ENCODE measurements at places on chromosomes 16 and 17.

DNA sequence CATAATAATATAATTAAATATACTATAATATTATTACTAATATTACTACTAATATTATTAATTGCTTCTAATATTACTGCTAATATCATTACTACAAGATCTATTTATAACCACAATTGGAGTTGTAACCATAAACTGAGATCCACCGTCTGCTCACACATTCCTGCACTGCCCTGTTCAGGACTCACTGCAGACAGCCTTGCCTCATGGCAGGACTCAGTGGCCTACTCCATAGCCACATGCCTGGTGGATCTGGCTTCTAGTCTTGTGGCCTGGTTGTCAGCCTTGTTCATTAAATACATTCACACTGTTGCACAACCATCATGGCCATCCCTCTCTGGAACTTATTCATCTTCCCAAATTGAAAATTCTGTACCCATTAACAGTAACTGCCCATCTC, 48.0 kb downstream of the SRL start:
- H3K36me3 ChIP-seq = no peaks in the 10 kb centered on the region
- no peaks in the 10 kb centered on the region for H3K27me3 ChIP-seq
- H3K4me3 ChIP-seq = no peak overlapping the region
- no peak overlapping the region for H3K27ac ChIP-seq
- ATAC-seq = no peak

GRCh38 chr16:29710227-29711219, 31.5 kb downstream of the QPRT start:
- peak overlapping the region; percentile 15 for H3K27ac ChIP-seq
- H3K4me3 ChIP-seq = no peak overlapping the region
- ATAC-seq = peak; percentile 87
- H3K27me3 ChIP-seq = no peaks in the 10 kb centered on the region

DNA sequence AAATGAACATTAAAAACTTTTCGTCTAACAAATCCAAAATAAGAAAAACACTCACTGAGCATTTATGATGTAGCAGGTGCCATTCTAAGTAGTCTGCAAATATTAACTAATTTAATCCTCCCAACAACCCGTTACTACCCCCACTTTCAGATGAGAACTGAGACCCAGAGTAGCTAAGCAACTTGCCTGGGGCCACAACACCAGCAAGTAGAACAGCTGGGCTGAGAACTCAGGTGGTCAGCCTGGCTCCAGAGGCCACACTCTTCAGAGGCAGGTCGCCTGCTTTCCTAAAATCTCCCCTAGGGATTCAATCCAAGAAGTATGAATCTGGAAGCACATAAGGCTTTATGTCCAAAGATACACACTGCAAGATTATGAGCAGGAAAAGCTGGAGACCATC, 6.2 kb downstream of the MBTPS1 start:
- no peak overlapping the region for H3K4me3 ChIP-seq
- no peak overlapping the region for H3K27ac ChIP-seq
- H3K4me1 ChIP-seq = peaks cover 51% of the 10 kb centered on the region
- no peaks in the 10 kb centered on the region for H3K27me3 ChIP-seq
- peaks cover 23% of the 10 kb centered on the region for H3K36me3 ChIP-seq
- no peak for ATAC-seq

GRCh38 chr17:34840750-34841149, 120.5 kb downstream of the CCT6B start:
- H3K36me3 ChIP-seq = no peaks in the 10 kb centered on the region
- ATAC-seq = no peak
- H3K4me3 ChIP-seq = no peak overlapping the region

DNA sequence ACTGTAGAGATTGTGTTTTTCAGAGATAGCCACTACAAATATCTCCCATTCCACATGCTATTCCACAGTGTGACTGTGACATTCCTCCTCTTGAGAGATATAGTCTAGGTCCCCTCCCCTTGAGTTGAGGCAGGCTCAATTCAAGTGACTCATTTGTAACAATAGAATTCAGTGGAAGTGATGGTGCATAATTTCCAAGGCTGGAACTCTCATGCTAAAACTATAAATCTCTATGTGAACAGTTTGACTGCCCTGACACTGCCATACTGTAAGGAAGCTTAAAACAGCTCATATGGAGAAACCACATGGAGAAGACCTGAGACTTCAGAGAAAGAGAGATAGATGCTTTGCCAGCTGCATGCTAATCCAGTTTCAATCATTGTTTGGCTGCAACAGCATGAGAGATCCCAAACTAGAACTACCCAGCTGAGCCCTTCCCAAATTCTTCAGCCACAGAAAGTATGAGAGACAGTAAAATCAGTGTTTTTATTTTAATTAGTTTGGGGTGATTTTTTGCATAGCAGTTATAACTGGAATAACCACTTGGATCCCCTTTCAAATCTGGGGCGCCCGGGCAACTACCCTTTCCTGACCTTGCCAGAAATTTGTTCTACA, 19.5 kb upstream of the CSNK2A2 start:
- peaks cover 16% of the 10 kb centered on the region for H3K27me3 ChIP-seq
- H3K4me1 ChIP-seq = peaks cover 32% of the 10 kb centered on the region
- H3K4me3 ChIP-seq = no peak overlapping the region

DNA sequence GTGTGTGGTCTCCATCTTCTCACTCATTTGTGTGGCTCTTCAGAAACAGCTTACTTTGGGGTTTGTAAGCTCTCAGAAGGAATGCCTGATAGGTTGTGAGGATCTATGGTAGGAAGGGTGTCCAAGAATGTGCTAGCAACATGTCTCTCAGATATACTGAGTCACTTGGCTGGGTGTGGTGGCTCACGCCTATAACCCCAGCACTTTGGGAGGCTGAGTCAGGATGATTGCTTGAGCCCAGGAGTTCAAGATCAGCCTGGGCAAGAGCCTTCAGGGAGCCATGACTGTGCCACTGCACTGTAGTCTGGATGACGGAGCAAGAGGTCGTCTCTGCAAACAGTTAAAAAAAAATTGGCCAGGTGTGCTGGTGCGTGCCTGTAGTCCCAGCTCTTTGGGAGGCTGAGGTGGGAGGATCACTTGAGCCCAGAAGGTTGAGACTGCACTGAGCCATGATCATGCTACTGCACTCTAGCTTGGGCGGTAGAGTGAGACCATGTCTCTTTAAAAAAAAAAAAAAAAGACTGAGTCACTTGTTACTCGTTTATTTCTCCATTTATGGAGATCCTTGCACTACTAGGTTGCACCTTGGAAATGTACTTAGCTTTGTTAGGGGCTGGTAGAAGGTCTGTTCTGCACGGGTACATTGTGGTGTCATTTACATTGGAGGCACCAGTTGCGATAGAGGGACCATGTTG, 232.0 kb downstream of the SNX29 start:
- H3K4me1 ChIP-seq = peaks cover 12% of the 10 kb centered on the region
- peaks cover 83% of the 10 kb centered on the region for H3K36me3 ChIP-seq
- ATAC-seq = no peak
- no peaks in the 10 kb centered on the region for H3K27me3 ChIP-seq

DNA sequence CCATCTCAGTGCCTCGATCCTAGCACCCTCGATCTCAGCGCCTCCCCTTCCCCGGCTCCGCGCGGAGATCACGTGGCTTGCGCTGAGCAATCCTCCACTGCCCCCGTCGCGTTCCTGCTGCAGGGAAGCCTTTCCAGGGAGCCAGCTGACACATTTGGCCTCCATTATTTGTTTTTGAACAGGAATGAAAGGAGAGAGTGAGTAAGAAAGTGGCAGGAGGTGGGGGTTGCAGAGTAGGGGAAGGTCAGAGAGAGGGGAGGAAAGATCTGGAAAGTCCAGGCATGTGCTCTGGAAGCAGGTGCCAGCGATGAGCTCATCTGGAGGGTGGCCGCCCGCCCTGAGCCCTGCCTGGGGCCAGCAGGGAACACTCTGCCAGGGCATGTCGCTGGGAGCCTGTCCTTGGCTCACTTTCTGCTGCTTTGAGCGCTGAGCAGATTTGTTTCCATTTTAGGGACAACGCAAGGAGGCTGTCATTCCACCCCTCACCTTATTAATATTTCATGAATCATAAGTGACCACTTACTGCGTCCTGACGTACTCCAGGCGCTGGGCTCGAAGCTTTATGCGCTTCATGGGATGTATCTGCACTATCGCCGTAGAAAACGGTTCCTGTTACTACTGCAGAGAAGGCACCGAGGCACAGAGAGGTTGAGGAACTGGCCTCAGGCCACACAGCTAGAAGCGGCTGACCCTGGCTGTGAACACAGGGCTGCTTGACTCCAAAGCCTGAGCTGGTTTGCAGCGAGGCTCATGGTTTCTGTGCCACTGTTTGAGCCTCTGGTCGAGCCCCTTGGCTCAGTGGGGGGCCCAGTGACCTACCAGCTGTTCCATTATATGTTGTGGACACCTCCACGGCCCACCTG, 283.1 kb downstream of the SEC14L1 start:
- H3K27me3 ChIP-seq = no peaks in the 10 kb centered on the region
- H3K36me3 ChIP-seq = no peaks in the 10 kb centered on the region
- no peak for ATAC-seq
- H3K4me3 ChIP-seq = no peak overlapping the region
- peaks cover 51% of the 10 kb centered on the region for H3K4me1 ChIP-seq

DNA sequence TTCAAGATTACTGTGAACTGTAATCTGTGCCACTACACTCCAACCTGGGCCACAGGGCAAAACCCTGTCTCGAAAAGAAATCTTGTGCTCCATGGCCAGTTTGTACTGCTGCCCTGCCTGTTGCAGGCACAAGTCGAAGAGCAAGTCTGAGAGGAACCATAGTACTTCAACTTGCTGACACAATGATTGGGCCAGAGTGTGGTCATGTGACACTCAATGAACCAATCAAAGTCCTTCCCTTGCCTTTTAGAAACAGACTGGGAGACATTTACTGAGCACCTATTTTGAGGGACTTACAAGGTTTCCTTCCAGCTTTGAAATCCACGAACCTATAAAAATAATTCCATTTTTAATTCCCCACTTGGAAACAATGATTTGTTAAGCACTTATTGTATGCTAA, 39.8 kb upstream of the TMC5 start:
- no peaks in the 10 kb centered on the region for H3K36me3 ChIP-seq
- no peak overlapping the region for H3K27ac ChIP-seq
- H3K27me3 ChIP-seq = peaks cover 25% of the 10 kb centered on the region
- ATAC-seq = no peak
- no peak overlapping the region for H3K4me3 ChIP-seq
- H3K4me1 ChIP-seq = peaks cover 6% of the 10 kb centered on the region

DNA sequence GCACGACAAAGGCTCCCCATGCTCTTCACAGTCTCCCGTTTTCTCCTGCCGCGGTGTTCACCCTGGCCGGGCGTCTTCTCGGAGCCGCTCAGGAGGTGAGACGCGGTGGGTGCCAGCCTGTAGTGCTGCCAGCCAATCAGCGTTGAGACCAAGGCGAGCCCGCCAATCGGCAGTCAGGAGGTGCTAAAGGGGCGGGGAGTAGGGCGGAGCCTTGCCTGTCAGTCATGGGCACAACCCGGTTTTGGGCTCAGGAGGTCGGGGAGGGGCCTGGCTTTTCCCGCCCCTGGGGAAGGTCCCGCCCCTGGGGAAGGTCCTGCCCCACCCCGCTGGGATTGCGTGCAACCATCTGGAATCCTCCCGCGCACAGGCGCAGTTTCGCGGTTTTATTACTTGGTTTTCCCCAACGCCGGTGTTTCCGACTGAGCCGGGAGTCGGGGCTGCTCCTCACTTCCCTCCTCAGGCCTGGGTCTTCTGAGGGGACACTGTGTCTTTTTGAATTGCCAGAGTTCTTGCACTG, at the start of gene PRDM7:
PRDM7 (minus strand) TSS at position 92 of the 517 bp plus-strand sequence. CDS start 1,421 bp downstream, outside the sequence.
- no peaks in the 10 kb centered on the region for H3K36me3 ChIP-seq
- peaks cover 32% of the 10 kb centered on the region for H3K4me1 ChIP-seq
- ATAC-seq = peak; percentile 98
- H3K27me3 ChIP-seq = peaks cover 41% of the 10 kb centered on the region
- H3K27ac ChIP-seq = peak within 1 kb of the TSS; percentile 75

DNA sequence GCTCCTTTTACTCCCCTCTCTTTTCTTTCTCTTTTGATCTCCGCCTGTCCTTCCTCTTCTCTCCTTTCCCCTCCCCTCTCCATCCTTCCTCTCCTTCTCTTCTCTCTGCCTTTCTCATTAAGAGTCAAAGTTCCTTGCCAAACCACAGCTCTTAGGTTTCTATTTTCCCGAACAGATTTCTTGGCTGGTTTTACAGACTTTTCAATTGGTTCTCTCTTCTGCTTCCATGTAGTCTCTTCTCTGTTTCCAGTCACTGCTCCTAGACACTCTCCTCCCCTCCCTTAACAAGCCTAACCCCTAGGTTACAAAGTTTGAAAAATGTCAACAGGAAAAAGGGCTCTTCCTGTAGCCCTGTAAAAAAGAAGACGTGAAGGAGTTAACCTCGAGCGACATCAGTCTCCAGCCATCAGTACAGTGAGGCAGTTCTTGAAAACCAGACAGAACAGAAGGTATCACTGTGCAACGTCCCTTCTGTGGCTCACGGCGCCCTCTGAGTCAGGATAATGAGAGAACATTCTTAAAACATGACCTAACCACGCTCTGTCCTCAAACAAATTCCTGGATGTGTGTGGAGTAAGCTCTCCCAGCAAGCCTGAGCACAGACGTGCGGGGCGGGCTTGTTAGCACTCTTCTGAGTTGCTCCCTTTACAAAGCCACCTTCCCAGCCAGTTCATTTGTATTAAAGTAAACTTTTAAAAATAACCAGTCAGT, 11.6 kb upstream of the MARCHF10 start:
- H3K27ac ChIP-seq = no peak overlapping the region
- no peak overlapping the region for H3K4me3 ChIP-seq
- H3K36me3 ChIP-seq = no peaks in the 10 kb centered on the region
- no peak for ATAC-seq
- H3K27me3 ChIP-seq = peaks cover 33% of the 10 kb centered on the region

DNA sequence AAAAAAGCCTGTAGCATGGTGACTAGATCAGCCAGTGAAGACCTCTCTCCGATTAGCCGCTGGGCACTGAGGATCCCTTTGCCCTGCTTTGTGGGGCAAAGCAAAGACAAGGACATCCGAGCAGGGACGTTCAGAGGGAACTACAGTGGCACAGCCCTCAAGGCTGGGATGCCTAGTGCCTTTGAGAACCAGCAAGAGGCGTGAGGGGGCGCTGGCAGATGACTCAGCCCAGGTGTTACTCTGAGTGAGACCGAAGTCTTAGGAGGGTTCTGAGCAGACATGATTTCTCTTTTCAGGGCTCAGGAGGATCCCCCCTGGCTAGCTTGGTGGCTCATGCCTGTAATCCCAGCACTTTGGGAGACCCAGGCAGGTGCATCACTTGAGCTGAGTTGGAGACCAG, 178.6 kb downstream of the CPPED1 start:
- no peak for ATAC-seq
- no peaks in the 10 kb centered on the region for H3K4me1 ChIP-seq
- H3K36me3 ChIP-seq = no peaks in the 10 kb centered on the region
- no peak overlapping the region for H3K27ac ChIP-seq

GRCh38 chr17:74842146-74842598, 17.5 kb downstream of the GRIN2C start:
- H3K27me3 ChIP-seq = peaks cover 29% of the 10 kb centered on the region
- peaks cover 12% of the 10 kb centered on the region for H3K36me3 ChIP-seq
- no peak overlapping the region for H3K27ac ChIP-seq
- H3K4me3 ChIP-seq = no peak overlapping the region
- peaks cover 27% of the 10 kb centered on the region for H3K4me1 ChIP-seq
- no peak for ATAC-seq

- peaks cover 8% of the 10 kb centered on the region for H3K4me1 ChIP-seq
- peaks cover 25% of the 10 kb centered on the region for H3K27me3 ChIP-seq
- H3K27ac ChIP-seq = no peak overlapping the region
- ATAC-seq = no peak
- H3K4me3 ChIP-seq = no peak overlapping the region
These were observed 89.5 kb downstream of the TNFRSF13B start for GRCh38 chr17:16882243-16882925.

GRCh38 chr16:86090461-86091170, 191.7 kb downstream of the IRF8 start:
- no peak for ATAC-seq
- H3K36me3 ChIP-seq = no peaks in the 10 kb centered on the region
- H3K27ac ChIP-seq = peak overlapping the region; percentile 66
- H3K4me1 ChIP-seq = peaks cover 18% of the 10 kb centered on the region
- peaks cover 8% of the 10 kb centered on the region for H3K27me3 ChIP-seq
